HuH-7.5 (cell line): ENCODE measurements at places on chromosomes 5 and 9.

GRCh38 chr9:120480707-120481106 is 99.3 kb downstream of the CDK5RAP2 start:
- no peak for DNase-seq

- DNase-seq, result no peak
Observed at GRCh38 chr9:105508530-105508929, 49.4 kb upstream of the FKTN start.

DNA sequence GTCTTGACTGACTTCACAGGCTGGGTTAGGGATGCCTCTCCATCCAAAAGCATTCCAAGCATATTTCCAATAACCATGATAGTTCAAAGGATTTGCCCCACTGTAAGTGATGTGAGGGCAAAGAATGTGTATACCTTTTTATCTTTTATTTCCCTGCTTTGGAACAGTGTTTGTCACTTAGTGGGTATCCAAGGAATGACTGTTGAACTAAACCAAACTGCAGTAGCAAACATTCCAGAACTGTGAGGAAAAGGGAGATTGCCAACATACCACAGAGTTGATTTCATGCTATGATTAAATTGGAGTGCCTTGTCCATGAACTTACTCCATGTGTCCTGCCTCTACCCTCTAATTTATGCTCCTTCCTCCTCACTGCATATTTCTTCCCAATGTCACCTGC is 400.0 kb downstream of the KIAA0825 start:
- no peak for DNase-seq

DNA sequence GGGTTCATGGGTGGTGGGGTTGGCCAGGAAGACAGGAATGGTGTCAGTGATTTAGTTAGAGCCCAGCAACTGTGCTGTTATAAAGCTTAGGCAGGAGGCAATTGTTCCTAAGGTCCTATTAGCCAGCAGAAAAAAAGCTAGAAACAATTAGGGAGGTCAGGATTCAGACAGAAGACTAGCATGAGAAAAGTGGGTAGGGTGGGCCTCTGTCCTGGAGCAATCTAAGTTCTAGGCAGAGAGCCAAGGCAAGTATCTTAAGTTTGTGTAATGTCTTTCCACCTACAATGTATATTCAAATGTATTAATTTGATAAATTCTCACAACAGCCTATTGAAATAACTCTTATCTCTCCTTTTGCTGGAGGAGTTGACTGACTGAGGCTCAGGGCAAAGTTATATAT is 6.1 kb upstream of the ZFAND5 start:
- no peak for DNase-seq

DNA sequence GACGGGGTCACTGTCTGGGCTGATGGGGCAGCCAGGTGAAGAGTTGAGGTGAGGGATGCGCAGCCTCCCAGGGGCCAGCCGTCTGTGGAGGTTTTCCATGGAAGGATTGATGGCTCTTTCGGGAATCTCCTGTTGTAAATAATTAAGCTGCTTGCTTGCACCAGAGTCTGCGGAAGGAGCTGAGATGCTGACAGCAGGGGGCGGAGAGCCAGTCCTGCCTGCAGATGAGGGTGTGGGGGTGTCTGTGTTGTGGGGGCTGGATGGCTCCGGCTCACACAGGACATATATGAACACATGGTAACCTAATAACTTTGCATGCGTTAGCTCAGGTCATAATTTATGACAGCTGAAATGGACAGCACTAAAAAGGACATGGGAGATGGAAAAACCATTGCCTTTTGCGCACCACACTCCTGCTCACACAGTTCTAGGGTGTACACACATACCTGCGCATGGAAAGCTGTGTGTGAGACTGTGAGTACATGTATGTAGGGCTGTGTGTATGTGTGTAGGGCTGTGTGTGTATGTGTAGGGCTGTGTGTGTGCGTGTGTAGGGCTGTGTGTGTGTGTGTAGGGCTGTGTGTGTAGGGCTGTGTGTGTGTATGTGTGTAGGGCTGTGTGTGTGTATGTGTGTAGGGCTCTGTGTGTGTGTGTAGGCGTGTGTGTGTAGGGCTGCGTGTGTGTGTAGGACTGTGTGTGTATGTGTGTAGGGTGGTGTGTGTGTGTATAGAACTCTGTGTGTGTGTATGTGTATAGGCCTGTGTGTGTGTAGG is 36.8 kb upstream of the SEMA4D start:
- no peak for DNase-seq

- DNase-seq, result no peak
Observed at GRCh38 chr9:121328876-121329681, 41.0 kb downstream of the STOM start.

DNA sequence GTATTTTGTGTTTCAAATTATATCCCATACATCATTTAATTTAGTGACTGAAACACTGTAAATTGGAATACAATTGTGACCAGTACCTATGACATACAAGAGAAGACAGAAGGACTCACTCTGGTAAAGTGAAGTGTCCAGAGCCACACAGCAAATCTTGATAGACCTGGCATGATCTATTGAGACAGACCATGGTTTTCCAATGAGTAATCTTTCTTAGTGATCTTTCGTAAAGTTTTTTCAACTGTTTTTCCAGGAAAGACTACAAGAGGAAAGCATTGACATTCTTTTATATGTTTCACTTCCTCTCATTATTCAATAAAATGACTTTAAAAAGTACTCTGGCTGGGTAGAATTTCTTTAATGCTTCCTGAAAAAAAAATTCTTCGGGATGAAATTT is 43.3 kb upstream of the ALDH1A1 start:
- DNase-seq, result no peak

DNA sequence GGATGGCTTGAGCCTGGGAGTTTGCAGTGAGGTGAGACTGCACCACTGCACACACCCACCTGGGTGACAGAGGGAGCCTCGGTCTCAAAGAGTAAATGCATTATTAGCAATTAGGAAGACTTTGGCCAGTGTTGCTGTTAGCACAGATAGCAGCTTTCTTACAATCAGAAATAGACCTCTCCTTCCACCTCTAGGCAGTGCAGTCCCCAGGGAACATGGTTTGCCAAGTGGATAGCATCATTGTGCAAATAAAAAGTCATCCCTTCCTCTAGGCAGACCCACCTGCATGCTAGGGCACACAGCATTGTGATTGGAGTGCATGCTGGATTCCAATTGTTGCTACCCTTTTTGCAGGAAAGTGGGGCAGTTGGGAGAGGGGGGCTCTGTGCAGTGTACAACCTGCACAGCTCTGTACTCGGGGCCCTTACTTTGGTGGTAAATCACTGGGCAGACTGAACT is 77.9 kb upstream of the KLF9 start:
- DNase-seq, result no peak

DNA sequence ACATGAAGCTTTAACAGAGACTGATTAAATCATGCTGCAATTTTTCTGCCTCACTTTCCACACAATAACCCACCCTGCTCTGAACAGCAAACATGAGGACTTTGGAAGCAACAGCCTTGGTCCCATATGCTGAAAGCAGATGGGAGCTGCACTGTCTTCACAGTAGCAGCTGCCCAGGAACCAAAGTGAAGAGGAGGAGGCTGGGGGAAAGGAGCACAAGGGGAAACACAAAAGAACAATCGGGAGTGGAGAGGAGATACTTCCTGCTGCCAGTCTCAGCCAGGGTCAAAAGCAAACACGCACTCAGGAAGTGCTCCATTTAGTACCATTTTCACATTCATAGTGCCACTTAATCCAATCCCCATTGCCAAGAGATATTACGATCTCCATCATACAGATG is 183.3 kb upstream of the PUM3 start:
- DNase-seq, result no peak

- DNase-seq, result no peak
Observed at GRCh38 chr5:127567026-127567768, 49.8 kb downstream of the PRRC1 start.

- DNase-seq, result no peak
Observed at GRCh38 chr9:110977259-110977709, 61.0 kb downstream of the LPAR1 start.

DNA sequence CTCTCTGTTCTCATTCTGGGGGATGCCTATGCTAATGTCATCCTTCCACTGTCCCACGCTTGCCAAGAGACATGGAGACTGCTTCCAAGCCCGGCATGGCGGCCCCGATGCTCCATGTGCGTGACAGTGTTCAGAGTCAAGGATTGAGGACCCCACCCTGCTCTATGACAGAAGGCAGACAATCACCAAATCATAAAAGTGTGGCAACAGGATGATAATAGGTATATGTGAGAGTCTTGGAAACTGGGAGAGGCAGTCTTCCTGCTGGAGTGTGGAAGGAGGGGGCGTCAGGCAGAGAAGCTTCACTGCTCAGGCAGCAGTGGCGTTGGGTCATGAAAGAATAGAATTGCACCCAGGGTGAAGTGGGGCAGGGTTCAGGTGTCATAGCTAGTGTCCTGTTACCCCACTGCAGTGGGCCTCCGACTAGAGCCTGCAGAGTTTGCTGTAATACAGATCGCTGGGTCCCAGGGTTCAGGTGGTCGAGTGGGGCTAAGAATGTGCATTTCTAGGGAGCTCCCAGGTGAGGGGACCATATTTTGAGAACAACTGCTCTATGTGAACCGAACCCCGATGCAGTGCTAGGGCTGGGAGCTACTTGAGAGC is 12.5 kb upstream of the GADD45G start:
- no peak for DNase-seq

- DNase-seq, result no peak
Observed at GRCh38 chr5:135369952-135370351, 29.1 kb downstream of the MACROH2A1 start.

GRCh38 chr5:115558388-115558956 is 13.9 kb upstream of the FEM1C start:
- DNase-seq, result no peak

DNA sequence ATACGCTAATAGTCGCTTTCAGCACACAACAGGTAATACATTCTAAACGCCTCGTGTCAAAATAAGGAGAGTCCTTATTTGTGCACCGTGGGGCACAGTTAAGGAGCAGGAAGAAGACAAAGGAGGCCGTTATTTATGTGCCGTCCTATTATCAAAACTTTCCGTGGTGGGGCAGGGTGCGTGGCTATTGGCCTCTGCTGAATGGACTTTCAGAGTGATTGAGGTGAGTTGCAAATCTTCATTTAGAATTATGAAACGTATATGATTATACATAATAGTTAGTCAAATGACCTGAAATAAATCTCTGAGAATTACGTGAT is 833 bp downstream of the C5orf24 start:
- peak; percentile 11 for DNase-seq

- no peak for DNase-seq
Observed at GRCh38 chr5:105034401-105034763, 1471.8 kb upstream of the NUDT12 start.

- no peak for DNase-seq
Observed at GRCh38 chr5:37553720-37554404, 174.7 kb downstream of the WDR70 start.

- no peak for DNase-seq
Observed at GRCh38 chr5:55303238-55303690, 4.2 kb downstream of the DHX29 start.

GRCh38 chr9:94882966-94883641 is 156.6 kb downstream of the AOPEP start:
- no peak for DNase-seq

DNA sequence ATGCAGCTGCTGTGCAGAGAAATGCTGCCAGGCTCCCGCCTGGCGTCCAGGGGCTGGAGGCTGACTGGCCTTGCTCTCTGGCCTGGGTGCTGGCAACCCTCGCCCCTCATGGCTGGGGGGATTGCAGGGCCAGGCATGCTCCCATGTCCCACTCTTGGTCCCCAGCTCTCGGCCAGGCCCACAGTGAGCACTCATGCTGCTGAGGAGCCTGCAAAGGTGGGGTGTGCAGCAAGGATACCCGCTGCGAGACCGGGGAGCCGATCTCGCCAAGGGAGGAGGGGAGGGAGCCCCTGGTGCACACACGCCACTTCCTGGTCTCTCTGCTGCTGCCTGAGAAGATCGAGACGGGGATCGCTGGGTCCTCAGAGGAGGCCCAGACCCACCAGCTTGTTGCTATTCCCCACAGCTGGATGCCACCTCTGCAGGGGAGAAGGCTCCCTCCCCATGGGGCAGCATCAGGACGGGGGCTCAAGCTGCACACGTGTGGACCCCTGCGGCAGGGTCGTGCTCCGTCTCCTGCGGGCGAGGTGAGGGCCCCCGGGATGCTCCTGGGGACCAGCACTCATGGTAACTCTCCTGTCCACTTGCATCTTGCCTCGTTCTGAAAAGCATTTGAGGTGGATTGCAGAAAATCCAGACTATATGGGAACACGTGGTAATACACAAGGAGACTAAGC is 14.3 kb upstream of the CACFD1 start:
- DNase-seq, result no peak

DNA sequence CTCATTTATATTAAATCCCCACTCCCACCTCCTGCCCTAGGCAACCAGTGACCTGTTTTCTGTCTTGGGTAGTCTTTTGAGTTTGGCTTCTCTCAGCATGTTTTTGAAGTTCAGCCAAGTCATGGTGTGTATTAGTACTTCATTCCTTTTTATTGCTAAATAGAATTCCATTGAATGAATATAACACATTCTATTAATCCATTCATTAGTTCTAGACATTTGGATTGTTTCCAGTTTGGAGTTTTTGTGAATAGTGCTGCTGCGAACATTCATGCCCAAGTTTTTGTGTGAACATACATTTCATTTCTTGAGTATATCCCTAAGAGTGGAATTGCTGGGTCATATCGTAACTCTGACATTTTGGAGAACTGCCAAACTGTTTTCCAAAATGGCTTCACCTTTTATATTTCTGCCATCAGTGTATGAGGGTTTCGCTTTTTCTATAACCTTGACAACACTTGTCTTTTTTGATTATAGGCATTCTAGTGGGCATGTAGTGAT is 2.7 kb downstream of the ZNF346 start:
- no peak for DNase-seq

GRCh38 chr5:57405984-57406383 is 76.6 kb downstream of the ACTBL2 start:
- DNase-seq, result no peak
